ENCODE measurements at places on chromosomes 4 and X. TPM values are rescaled to one million over a fixed set of nuclear protein-coding genes. Genes with fewer than 3 reads are reported as not detected.

- no peaks in the 10 kb centered on the region for H3K4me1 ChIP-seq
- H3K36me3 ChIP-seq: no peaks in the 10 kb centered on the region
- no peak overlapping the region for H3K4me3 ChIP-seq
- no peaks in the 10 kb centered on the region for H3K27me3 ChIP-seq
- no peak for DNase-seq
These were observed 337.3 kb downstream of the CENPC start for GRCh38 chr4:67207941-67208441.

- H3K27me3 ChIP-seq: no peaks in the 10 kb centered on the region
- no peak overlapping the region for H3K4me3 ChIP-seq
- no peaks in the 10 kb centered on the region for H3K4me1 ChIP-seq
- no peak for DNase-seq
- no peaks in the 10 kb centered on the region for H3K36me3 ChIP-seq
These were observed 198.7 kb downstream of the QDPR start for GRCh38 chr4:17313194-17313593.

Gene LUZP4
- not detected for total RNA-seq

Gene CFP
- 14.1 TPM for total RNA-seq

DNA sequence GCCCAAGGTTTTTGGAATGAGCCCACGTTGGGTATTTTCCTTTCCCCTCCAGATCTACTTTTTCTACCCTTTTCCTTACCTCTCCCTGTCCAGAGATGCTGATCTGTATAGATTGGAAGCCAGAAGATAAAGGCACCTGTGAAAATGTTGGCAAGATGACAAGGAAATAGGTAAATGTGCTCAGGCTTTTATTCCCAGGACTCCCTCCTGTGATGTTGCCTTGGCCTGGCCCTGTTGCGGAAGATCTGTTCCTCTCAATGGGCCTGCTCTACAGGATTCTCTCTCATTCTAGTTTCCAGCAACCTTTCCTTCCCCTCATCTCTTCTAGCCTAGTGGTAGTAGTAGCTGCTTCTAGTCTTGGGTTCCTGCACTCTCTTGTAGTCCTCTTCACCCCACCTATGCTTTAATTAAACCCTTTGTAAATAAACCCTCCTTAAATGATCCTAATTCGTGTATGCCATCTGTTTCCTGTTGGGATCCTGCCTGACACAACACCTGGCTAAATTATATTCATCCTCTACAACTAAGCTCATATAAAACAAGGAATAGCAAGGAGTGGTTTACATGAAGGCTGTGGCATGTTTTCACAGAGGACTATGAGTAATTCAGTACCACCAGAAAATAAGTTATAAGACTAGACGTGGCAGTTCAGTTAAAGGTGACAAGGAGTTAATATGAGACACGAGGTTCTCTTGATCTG is 95.7 kb upstream of the MAOA start:
- no peaks in the 10 kb centered on the region for H3K36me3 ChIP-seq
- DNase-seq: no peak
- no peak overlapping the region for H3K27ac ChIP-seq
- H3K4me3 ChIP-seq: no peak overlapping the region

DNA sequence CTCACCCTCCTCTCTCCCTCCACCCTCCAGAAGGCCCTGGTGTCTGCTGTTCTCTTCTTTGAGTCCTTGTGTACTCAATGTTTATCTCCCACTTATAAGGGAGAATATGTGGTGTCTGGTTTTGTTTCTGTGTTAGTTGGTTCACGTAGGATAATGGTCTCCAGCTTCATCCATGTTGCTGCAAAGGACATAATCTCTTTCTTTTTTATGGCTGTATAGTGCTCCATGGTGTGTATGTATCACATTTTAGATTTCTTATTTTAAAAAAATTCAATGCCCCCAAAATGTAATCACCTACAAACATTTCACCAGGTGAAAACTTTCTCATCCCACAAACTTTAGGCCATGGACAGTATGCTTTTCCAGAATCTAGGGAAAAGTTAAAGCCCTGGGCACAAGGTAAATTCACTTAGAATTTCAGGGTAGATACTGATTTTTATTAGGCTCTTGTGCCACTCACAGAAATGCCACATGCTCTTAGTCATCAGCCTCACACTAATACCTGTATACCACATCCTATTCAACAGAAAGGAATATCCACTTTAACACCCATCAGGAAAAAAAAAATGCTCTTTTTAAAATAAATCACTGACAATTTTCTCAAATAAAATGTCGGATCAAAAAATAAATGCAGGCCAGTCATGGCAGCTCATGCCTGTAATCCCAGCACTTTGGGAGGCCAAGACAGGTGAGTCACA is 104.8 kb upstream of the ENPP6 start:
- H3K27me3 ChIP-seq: no peaks in the 10 kb centered on the region
- no peaks in the 10 kb centered on the region for H3K4me1 ChIP-seq
- no peaks in the 10 kb centered on the region for H3K36me3 ChIP-seq
- DNase-seq: no peak

DNA sequence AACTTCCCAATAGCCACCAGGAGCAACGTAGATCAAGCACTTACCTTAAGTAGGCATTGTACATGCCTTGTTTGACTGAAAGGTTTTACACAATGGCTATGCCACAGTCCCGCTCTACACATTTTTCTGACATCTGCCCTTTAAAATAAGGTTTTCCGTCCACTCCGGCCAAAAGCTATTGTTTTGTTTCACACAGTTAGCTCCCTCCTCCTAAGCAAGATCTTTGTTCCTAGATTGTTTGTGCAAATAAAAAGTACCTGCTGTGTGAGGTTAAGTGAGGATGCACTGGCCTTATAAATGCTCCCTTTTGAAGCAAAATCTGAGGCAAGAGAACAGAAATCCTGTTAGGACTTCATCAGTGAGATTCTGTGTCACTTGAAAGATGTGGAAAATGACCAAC is 11.8 kb downstream of the SCD5 start:
- H3K4me1 ChIP-seq: no peaks in the 10 kb centered on the region
- no peak for DNase-seq

Gene SRPK3
- total RNA-seq: not detected

- no peaks in the 10 kb centered on the region for H3K27me3 ChIP-seq
These were observed 804.5 kb downstream of the C4orf33 start for GRCh38 chr4:129900430-129900953.

- H3K4me1 ChIP-seq: no peaks in the 10 kb centered on the region
- H3K27ac ChIP-seq: no peak overlapping the region
- no peak overlapping the region for H3K4me3 ChIP-seq
- H3K36me3 ChIP-seq: no peaks in the 10 kb centered on the region
- no peak for DNase-seq
These were observed 47.0 kb downstream of the SPRY1 start for GRCh38 chr4:123443401-123444289.

DNA sequence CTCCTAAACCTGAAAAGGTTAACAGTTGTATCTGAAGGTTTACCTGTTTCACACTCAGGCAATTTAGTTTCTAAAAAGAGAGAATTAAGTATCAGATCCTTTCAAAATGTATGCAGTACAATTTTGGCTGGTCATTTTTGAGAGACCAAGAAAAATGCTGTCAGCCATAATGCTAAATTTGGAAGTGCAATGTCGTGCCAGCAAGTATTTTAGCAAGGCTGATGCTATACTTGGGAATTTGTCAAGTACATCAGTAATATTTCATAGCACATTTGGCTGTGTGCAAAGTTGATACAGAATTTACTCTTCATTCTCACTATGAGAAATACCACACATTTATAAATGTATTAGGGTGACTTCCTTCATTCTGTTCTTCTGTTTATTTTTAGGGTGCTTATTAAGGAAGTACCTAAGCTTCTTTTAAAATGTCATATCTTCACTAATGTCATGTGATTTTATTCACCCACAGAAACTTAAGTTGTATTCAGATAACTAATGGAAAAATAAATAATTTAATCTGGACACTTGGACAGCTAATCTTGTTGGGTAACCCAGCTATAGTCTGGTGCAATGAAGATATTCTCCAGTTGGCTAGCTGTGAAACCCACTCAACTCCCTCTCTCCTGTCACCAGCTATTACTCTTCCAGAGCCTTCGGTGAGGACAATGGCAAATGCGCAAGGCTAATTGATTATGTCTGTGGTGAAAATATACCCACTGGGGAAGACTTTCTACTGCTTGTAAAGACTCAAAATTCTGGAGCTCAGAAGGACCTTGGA is 84.2 kb upstream of the TLL1 start:
- H3K36me3 ChIP-seq: no peaks in the 10 kb centered on the region
- no peak overlapping the region for H3K27ac ChIP-seq
- H3K27me3 ChIP-seq: no peaks in the 10 kb centered on the region
- no peak overlapping the region for H3K4me3 ChIP-seq
- H3K4me1 ChIP-seq: no peaks in the 10 kb centered on the region

Gene PDE5A
- 3.1 TPM for total RNA-seq

- no peaks in the 10 kb centered on the region for H3K27me3 ChIP-seq
- no peaks in the 10 kb centered on the region for H3K36me3 ChIP-seq
- DNase-seq: no peak
- H3K4me1 ChIP-seq: no peaks in the 10 kb centered on the region
- H3K4me3 ChIP-seq: no peak overlapping the region
These were observed 32.5 kb downstream of the AFAP1 start for GRCh38 chr4:7907142-7907541.

- H3K4me1 ChIP-seq: no peaks in the 10 kb centered on the region
- no peak for DNase-seq
- H3K4me3 ChIP-seq: no peak overlapping the region
- no peak overlapping the region for H3K27ac ChIP-seq
- H3K36me3 ChIP-seq: no peaks in the 10 kb centered on the region
These were observed 359.9 kb upstream of the AGA start for GRCh38 chr4:177802162-177802561.

Data from liver (tissue), 10 donors.